ENCODE measurements at places on chromosomes 1 and 21.

GRCh38 chr1:207840380-207840779 is 70.5 kb downstream of the CD34 start:
- no peak for DNase-seq

GRCh38 chr1:7284839-7285435 is 486.2 kb upstream of the VAMP3 start:
- DNase-seq = peak; percentile 67

- DNase-seq = peak; percentile 8
These were observed 22.6 kb downstream of the FMO5 start for GRCh38 chr1:147202576-147202975.

GRCh38 chr1:62092110-62092509 is 102.5 kb upstream of the L1TD1 start:
- no peak for DNase-seq

DNA sequence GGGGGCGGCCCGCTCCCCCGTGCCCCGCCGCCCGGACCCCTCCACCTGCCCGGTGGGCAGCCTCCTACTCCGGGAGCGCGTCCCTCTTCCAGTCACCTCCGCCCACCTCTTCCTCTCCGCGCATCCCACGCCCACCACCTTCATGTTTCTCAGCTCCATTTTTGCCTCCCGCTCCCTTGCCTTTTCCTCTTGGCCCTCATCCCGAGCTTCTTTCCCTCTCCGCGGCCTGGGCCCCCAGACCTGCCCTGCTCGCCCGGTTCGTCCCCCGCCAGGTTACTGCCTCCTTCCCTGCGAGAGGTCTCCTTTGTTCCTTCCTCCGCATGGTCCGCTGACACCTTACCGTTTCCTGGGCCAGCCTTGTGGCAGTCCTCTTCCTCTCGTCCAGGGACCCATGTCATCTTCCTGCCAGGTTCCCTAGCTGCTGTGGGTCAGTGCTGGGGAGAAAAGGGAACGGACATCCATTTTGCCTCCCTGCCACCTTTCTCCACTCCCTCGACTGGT is 563 bp downstream of the QSOX1 start:
- no peak for DNase-seq

DNA sequence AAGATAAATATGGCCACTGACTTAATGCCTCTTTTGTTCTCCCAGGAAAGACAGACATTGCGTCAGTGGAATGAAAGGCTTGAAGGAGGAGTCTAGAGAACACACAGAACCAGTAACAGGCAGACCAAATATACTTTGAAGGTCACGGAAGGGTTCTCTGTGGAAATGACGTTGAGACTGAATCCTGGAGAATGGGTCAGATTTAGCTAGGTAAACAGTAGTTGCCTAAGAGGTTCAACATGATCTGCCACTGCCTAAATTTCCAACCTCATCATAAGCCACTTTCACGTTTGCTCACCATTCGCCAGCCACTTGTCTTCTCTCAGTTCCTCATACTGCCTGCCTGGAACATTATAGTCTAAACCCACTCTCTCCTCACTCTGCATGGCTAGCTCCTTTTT is 20.5 kb downstream of the PLA2G4A start:
- DNase-seq = no peak

DNA sequence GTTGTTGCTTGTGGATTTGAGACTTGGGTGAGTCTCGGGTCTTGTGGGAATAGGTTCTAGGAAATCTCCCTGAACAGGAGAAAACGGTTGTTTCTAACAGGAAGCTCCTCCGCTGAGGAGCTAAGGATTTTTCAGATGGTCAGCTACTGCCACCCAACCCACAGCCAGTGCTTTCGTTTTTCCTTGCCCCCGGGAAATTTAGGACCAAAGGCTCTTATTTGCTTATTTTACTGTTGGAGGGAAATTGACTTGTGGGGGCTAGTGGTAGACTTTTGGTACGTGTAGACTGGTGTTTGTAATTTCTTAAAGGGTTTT is 792 bp downstream of the SNX7 start:
- no peak for DNase-seq

DNA sequence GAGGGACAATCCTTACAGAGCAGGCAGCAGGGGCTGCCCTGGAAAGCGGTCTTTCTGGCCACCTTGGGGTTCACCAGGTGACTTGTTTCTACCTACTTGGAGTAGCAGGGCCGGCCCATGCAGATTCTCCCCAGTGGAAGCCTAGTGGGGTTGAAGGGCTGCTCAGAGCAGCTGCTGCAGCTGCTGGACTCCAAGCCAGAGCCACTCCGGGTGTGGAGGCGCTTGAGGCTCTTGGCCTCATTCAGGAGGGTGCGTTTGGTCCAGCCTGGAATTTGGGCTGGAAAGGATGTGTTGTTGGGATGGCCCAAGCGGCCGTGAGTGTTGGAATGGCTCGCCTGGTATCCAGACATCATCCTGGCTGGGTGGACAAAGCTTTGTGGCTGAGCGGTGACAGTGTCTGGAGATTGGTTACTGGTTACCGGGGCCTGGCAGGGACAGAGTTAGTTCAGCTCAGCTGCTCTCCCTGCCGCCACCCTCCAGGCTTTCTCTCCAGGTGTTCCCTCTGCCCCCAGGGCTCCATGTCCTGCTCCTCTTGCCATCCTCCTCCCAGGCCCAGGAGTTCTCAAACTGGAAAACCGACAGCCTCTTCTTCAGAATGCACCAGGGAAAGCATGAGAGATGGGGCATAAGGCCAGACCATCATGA is 14.2 kb upstream of the HSPG2 start:
- DNase-seq = no peak

DNA sequence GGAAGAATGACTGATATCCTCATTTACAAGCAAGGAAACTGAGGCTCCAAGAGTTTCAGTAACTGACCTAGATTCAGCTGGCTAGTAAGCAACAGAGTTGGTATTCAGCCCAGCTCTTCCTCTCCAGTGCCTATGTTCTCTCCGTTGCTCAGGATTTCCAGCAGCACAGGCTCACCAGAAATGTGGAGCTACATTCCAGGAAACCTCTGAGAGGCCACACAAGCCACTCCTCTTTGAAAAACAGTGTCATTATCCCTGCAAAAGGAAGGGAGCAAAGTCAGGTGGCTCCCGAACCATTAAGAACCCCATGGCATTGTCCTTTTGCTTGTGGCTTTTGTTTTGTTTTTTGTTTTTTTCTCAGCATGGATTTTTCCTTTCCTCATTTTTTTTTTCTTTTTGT is 40.6 kb upstream of the DUSP10 start:
- DNase-seq = peak; percentile 35

Data from fibroblast of skin of right biceps (primary cell).